ENCODE measurements at places on chromosomes 4 and X. TPM values are rescaled to one million over a fixed set of nuclear protein-coding genes. Genes with fewer than 3 reads are reported as not detected.

GRCh38 chrX:101602077-101602476 lies 15.7 kb downstream of the ARMCX6 start:
- no peak for DNase-seq

- no peak for DNase-seq
Measured at GRCh38 chr4:106762666-106763443, 273.3 kb downstream of the DKK2 start.

Gene MXRA5
- polyA plus RNA-seq, result 10.8 TPM

- DNase-seq, result no peak
Measured at GRCh38 chrX:114842181-114842580, 175.2 kb downstream of the IL13RA2 start.

- no peak for DNase-seq
Measured at GRCh38 chr4:81751531-81752289, 280.0 kb upstream of the RASGEF1B start.

DNA sequence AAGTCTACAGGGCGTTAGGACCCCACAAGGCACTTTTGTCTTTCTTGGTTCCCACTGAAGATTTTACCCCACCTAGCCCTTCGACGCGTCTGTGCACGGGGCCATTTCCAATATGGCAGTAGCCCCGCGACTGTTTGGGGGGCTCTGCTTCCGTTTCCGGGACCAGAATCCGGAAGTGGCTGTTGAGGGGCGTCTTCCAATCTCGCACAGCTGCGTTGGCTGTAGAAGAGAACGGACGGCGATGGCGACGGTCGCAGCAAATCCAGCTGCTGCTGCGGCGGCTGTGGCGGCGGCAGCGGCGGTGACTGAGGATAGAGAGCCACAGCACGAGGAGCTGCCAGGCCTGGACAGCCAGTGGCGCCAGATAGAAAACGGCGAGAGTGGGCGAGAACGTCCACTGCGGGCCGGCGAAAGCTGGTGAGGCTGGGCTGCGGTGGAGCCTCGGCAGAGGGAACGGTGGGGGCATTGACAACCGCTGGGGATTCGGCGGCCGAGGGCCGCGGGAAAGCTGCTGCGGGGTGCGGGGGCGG lies at the start of gene USP11:
TSS of gene USP11 (plus strand) at position 207 of the 530 bp plus-strand sequence. CDS start at position 242, 35 bp downstream.
- DNase-seq, result peak; percentile 40

Gene MAGEA8
- 0.12 TPM for polyA plus RNA-seq
